Stimulated activated CD4-positive, alpha-beta T cell treated with anti-CD3 and anti-CD28 coated beads, TNF-alpha, amount 100 ng/mL, for 48 hours (primary cell): ENCODE measurements at places on chromosomes 3 and 15.

DNA sequence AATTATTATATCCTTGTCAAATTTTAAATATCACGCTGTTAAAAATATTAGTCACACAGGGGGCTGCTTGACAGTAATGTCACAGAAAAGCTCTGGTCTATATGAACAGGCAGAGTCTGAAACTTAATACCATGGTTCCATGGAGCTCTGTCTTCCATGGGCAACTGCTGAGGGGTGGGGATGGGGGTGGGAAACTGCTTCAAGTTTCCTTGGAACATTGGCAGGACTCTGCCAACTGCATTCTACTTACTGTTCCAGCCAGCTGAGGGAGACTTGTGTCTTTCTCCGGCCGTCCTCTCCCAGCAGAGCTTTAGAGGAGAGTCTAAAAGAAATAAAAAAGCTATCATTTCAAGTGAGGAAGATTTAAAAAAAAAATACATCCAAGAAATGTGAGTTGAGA is 348.7 kb downstream of the ZIC1 start:
- DNase-seq: no peak

GRCh38 chr15:62637574-62637897 is 405.0 kb upstream of the TPM1 start:
- no peak for DNase-seq

DNA sequence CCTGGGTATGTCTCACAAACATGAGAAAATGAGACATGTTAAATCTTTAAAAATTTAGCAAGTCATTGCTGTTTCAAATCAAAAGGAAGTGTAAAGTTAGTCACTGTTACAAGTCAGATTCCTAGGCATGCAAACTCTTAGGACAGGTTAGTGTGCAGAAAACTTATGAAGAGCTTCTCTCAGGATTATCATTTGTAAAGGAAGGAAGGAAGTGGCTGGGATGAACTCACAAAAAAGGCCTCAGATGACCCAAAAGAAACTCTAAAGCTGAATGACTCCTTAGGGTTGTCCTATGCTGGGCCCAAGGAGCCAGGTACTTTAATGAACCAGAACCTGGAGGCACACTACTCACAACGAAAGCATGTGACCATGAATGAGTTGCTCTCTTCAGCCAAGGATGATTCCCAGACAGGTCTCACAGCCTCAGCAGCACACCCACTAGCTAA is 25.0 kb downstream of the MSL2 start:
- no peak for DNase-seq

DNA sequence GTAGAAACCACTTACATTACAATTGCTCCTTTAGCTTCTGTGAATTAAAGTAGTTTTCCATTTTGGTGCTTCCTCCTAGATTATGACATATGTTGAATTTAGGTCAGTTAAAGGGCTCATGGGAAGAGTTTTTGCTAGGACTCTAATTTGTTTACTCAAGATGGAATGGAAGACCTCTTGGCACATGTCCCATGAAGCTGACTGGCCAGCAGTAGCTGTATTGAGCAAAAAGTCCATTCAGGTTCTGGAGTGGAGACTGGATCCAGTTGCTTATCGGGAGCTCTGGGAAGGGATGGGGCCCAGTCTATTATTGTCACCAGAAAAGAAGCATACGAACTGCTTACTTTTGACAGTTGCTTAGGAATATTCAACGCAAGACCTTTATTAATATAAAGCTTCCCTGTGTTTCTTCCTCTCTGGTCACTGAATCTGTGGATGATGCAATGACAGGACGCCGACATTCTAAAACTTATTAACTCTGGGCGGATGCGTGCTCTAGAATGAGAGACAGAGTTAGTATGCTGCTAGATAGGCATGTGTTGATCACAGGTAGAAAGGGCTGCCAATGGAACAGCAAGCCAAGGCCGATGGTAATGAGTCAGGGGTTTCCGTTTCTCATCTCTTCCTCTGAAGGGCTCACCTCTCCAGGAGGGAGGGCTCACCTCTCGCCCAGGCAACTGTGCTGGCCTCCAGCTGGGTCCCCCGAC is 155.8 kb downstream of the NR1D2 start:
- DNase-seq: no peak

DNA sequence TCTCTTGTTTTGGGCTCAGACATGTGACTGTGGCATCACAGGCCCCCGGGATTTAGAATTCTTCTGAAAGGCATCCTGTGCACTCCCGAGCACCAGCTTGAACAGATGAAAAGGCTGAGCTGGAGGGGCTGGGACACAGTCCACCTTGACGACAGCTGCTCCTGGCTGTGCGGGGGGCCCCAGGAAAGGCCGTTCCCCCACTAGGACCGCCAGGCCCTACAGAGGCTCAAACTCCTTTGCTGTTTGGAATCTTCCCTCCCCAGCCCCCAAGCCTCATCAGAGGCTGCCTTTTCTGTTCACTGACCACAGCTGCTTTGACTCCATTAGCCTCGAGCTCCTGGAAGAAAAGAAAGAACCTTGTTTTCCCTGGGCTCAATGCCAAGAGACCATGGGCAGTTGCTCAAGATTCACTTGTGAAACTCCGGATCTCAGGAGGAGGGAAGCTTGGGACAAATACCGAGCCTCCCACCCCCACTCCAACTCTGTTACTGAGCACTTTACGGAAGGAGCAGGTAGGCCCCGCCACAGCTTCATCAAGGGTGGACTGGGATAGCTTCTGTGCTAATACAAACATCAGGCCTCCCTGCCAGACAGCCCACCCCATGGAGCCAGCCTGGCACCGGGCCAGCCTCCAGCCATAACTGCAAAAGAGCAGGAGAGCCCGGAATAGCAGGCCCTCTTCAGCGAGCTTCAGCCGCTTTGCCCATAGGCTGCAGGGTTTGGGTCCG is 15.7 kb downstream of the CIDEC start:
- DNase-seq: no peak

DNA sequence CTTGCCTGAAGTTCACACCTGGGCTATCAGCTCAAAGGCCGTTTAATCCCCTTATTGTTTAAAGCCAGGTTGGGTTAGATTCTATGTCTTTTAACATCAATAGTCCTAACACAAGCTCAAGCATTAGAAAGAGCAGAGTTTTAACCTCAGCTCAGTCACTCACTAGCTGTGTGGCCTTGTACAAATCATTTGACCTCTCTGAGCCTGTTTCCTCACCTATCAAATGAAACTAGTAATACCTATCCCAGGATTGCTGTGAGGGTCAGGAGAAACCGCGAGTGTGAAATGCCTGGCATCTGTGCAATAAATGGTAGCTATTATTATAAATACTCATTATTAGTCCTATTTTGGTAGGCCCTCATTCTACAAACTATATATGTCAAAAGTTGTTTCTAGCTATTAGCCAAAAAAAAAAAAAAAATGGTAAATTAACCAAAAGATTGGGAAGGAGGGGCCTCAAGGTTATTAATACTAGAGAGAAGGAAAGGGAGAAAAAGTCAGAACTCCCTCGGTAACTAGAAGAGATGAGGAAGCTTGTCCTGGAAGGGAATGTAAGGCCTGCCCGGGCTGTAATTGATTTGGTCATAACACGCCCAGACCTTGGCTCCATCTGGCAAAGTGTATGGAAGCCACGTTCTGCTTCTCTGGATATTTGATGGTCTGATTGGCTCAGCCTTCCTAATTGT is 510.5 kb upstream of the PROK2 start:
- no peak for DNase-seq

DNA sequence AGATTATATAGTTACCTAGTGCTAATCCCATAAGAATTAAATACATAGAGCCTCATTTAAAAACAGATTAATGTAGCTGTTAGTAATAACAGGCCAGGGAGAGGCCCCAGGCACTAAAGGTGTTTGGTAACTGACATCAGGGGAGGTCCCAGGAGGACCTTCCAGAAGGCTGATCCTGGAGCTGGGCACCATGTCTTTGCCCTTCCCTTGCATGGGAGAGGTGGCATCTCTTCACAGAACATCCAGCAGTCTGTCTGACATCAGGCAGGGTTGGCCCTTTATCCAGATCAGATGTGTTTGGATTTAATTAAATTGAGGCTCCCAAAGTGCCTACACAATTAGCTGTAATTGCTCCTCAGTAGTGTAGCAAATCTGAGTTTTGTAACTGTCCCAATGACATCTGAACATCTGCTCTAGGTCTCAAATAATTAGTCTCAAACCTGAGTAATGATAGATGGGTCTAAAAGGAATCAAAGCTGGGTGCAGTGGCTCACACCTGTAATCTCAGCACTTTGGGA is 53.0 kb downstream of the RLBP1 start:
- no peak for DNase-seq

DNA sequence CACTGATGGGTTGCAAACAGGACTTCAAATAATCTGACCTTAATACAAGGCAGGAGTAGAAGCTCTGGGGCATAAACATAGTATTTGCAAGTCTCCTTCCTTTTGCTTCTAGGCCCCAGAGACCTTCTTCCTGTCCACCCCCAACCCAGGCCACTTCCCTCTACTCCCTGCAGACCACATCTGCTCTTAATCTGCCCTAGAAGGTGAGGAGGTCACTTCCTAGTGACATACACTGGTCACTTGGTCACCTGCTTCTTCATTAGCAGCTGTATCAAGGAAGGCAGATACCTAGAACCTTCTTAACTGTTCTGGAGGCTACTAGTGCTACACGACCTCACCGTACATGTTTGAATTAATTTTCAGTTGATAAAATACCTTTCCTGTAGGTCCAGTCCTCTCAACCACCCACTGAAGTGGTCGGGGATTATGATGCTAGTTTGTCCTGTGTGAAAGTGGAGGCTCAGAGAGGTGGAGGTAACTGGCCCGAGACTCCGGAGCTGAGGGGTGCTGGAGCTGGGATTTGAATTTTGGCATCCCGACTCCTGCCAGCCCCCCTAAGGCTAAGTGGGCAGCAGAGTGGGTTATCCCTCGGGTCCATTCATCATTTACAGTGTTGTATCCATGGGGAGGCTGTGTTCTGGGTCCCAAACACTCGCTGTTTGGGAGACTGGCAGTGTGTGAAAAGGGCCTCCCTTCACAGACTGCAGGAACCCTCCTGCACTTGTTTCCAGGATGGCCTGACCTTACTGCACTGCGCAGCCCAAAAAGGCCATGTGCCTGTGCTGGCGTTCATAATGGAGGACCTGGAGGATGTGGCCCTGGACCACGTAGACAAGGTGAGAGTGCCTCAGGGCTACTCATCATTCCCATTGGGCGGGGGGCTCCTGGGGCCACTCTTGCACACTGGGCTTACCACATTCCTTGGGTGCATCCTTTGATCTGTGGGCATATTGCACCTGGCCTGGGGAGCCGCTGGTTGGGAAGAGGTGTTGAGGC is 13.9 kb downstream of the ANKDD1A start:
- DNase-seq: no peak

- no peak for DNase-seq
Measured at GRCh38 chr3:36817806-36818533, 53.6 kb upstream of the DCLK3 start.

GRCh38 chr15:89828281-89829145 is 13.9 kb upstream of the ANPEP start:
- no peak for DNase-seq

- no peak for DNase-seq
Measured at GRCh38 chr3:130901463-130902204, 7.8 kb downstream of the ATP2C1 start.

GRCh38 chr15:49831206-49831965 is 210.5 kb downstream of the DTWD1 start:
- no peak for DNase-seq

DNA sequence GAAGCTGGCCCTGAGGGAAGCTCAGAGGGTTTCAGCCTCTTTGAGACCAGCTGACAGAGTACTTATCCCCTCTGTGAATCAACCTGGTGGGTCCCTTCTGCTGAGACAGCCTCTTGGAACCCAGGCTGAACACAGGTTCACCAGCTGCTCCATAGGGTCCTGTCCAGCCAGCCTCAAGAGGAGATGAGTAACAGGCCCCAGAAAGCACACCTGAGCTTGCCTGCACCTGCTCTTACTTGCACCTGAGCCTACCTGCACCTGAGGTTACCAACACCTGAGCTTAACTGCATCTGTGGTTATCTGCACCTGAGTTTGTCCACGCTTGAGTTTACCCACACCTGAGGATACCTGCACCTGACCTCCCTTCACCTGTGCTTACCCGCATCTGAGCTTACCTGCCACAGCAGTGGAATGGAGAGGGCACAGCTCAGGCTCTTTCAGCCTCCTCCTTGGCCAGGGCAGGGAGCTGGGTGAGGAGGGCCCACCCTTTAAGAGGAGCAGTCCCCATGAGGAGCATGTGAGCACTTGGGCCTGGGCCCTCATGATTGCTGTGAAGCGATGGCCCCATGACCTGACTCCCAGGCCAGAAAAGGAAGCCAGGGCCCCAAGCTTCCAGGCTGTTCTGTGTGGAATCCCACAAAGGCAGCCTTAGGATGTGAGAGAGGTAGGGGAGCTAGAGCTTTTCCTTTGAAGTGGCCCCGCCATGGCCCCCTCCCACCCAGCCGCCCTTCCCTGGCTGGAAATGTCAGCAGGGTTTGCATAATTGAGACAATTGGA is at the start of gene TRPM1:
Gene TRPM1, minus strand, starts transcription at position 464 of the 777 bp plus-strand sequence. CDS start 20,370 bp downstream, outside the sequence.
- no peak for DNase-seq

- DNase-seq: no peak
Measured at GRCh38 chr3:43892061-43892460, 201.3 kb downstream of the ABHD5 start.

DNA sequence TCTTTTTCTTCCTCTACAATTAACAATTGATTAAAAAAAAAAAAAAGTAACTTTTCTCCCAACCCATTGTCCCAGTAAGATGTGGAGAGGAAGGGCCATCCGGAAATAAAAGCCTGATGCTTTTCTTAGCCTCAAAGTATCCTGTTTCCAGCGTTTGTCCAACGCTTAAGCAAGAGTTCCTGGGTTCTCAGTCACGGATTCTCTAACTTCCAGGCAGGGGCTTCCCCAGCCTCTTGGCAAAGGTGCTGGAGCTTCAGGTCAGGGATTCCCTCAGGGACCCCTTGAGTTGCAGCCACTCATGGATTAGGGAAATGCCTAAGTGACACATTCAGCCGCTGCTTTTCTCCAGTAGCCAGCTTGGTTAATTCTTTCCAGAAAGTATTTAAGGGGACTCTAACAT is 22.3 kb upstream of the C2CD4B start:
- DNase-seq: no peak

GRCh38 chr15:73493922-73494321 is 51.0 kb downstream of the REC114 start:
- DNase-seq: no peak

DNA sequence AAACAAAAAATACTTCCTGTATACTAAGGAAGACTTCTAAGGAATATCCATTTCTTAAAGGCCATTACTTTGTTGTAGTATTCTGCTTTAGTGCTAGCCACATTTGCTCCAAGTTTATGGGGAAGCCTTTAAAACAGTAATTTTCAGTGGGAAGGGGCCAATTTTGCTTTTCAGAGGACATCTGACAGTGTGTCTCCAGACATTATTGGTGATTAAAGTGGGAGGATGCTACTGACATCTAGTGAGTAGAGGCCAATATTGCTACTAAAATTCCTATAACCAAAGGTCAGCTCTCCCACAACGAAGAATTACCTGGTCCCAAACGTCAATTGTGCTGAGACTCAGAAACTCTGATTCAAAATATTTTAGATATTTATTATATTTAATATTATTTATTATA is 24.8 kb downstream of the SLC28A2 start:
- no peak for DNase-seq

DNA sequence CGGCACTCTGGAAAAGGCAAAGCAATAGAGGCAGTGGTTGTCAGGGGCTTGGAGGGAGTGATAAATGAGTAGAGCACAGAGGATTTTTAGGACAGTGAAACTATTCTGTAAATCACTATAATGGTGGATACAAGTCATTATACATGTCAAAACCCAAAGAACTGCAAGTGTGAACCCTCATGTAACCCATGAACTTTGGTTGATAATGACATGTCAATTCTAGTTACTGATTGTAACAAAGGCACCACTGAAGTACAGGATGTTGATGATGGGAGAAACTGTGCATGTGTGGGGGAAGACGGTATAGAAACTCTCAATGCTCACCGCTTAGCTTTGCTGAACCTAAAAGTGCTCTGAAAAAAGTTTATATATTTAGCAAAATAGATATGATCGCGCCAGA is 36.0 kb downstream of the BTLA start:
- DNase-seq: no peak

- DNase-seq: no peak
Measured at GRCh38 chr3:52512105-52512504, 17.0 kb downstream of the STAB1 start.
